ENCODE measurements at places on chromosomes 2 and 18.

- DNase-seq, result peak; percentile 96
Measured at GRCh38 chr2:46315103-46315890, 18.1 kb downstream of the EPAS1 start.

GRCh38 chr18:67199993-67200617, 316.4 kb downstream of the DSEL start:
- DNase-seq, result peak; percentile 47

DNA sequence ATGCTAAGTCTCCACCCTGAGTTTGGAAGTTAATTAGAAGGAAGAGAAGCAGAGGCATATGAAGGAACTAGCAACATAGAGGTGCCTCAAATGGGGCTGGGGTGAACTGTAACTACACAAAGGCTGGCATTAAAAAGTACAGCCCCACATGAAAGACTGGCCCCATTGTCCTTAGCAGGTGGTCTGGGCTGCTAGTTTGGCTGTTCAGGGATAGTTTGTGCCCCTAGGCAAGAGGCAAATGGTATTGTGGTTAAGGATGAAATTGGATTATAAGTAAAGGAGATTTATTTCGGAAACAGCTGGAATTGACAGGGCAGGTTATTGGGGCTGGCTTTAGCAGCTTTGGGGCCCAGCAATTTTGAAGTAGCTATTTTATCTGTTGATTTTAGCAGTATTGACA, 365.7 kb upstream of the TNP1 start:
- DNase-seq, result no peak

GRCh38 chr2:224099861-224100643, 61.0 kb upstream of the SERPINE2 start:
- no peak for DNase-seq

GRCh38 chr2:217835931-217836891, 166.6 kb downstream of the TNS1 start:
- peak; percentile 80 for DNase-seq

DNA sequence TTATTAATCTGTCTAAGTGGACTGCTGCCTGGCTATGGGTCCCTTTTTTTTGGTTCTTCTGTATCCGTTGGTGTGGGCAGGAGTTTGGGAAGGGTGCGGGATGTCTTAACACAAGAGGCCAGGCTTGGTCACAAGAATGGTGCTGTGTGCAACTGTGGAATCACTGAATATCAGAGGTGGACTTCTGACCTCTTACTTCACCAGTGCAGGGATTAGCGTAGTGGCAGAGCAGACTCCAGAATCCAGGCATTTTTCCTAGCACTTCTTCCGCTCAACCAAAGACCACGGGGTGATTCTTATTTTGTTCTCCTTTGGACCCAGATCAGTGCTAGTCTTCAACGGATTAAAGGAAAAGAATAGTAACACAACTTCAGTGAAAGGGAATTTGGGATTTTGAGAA, 254.3 kb upstream of the TNP1 start:
- DNase-seq, result no peak

DNA sequence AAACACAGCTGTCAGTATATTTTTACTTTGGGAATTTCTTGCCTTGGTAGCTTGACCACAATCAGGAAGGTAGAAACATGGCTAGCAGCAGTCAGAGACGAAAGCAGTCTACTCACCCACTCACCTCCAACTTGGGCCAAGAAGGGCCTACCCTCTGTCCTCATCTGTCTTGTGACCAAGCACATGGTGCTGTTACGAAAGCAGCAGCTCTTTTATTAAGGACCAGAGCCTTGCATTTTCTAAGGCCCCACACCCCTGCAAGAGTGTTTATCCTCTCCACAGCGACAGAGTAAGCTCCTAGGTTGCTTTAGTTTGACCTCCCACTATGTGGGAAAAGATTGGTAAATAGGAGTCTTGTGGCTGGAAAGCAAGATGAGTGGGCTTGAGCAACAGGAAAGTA, 31.3 kb upstream of the MSTN start:
- no peak for DNase-seq
